ENCODE measurements at places on chromosomes 4 and X. TPM values are rescaled to one million over a fixed set of nuclear protein-coding genes. Genes with fewer than 3 reads are reported as not detected.

Gene NAP1L2
- total RNA-seq = 1.1 TPM

Gene IL21
- not detected for total RNA-seq

GRCh38 chr4:141090473-141090872 lies 42.8 kb downstream of the RNF150 start:
- no peak for DNase-seq

DNA sequence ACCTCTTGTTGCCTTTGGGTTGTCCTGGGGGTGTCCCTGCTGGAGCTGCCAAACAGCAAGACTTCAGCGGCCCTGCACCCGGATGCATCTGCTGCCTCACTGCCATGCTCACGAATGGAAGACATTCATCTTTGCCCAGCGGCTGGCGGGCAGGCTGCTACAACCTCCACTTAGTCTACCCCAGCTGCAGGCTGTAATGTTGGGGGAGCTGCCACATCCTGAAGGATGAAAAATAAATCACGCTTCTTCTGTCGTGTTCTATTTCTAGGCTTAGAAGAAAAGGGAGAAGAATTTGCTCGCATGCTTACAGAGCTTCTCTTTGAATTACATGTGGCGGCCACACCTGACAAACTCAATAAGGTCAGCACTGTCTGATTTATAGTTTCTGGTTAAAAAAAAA lies 61.4 kb downstream of the FAM114A1 start:
- no peak for DNase-seq

DNA sequence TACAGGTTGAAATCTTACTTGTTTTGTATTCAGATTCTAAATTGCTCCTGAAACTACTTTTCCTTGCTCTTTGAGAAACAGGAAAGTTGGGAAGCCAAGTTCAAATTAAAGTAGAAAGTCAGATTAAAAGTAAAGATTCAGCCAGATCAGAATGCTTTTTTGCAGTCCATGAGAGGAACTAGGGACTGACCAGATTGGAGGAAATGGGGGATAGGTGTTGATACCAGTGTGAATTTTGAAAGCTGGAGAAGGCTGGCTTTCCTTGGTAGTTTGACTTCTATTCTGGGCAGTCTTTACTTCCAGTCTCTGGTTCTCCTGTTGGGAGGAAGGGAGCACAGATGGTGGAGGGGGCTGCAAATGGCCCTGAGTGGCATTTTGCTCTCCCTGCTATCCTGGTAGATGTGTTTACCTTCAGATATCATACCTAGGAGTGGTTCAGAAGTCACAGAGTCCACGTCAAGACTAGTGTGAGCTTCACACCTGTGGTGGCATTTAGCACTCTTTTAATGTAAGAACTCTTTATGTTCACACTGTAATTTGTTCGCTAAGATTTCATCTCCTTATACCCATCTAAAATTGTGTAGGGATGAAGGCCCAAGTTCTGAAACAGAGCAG lies 68.8 kb downstream of the FNIP2 start:
- no peak for DNase-seq

- no peak for DNase-seq
Observed at GRCh38 chrX:135345107-135345589, 35.9 kb downstream of the ETDC start.

DNA sequence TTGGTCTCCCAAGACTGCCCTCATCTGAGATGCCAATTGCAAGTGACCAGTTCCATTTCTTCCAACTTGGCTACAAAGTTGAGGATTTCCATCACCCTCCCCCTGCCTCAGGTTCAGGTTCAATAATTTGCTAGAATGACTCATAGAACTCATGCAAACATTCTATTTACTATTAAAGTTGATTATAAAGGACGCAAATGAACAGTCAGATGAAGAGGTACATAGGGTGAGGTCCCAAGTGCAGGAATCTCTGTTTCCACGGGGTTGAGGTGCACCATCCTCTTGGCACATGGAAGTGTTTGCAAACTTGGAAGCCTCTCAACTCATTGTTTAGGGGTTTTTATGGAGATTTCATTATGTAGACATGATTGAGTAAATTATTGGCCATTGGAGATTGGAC lies 41.0 kb downstream of the FGFBP1 start:
- no peak for DNase-seq

- DNase-seq = no peak
Observed at GRCh38 chr4:73704314-73705055, 35.9 kb upstream of the CXCL8 start.

DNA sequence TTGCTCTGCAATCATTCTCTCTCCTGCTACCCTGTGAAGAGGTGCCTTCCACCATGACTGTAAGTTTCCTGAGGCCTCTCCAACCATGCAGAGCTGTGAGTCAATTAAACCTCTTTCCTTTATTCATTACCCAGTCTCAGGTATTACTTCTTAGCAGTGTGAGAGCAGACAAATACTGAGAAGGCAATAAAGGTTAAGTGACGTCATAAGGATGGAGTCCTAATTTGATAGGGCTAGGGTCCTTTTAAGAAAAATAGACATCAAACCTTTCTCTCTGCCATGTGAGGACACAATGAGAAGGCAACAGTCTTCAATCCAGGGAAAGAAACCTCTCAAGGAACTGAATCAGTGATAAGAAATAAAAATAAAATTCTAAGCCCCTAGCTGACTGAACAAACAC lies 1262.7 kb downstream of the FAM133A start:
- no peak for DNase-seq

DNA sequence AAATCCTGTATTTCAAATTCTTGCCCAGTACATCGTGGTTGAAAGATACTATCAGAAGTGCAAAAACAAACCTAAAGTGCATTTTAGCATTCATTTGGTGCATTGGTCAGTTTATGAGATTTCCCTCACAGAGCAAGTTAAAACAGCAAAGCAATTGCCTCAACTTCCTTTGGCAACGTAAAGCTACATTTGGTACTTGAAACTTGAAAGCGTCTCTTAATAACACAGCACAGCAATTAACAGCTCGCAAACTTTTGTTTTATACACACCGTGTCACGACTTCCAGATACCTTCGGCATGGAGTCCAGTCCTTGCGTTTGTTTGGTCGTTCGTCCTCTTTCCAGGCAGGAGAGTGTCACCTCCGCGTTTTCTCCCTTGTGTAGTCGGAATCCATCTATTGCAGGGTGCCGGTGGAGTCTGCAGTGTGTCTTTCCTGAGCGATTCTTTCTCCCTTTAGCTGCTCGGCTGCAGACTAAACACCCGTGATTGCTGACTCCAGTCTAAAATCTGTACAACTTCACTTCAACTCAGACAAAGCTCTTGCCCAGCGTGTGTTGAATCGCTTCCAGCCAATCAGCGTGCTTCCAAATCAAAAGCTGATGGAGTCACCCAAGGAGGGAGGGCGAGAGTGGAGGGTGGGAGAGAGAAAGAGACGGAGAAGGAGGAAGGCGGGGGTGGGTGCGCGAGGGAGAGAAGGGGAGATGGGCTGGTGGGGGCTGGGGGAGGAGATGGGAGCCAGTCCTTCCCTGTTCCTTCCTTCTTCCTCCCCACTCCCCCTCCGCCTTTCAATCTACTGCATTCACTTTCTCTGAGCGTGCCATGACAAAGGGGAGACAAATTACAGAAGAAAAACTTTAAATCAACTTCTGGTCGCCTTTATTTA lies at the start of gene PCDH18:
Gene PCDH18, minus strand, starts transcription at position 509 of the 883 bp plus-strand sequence. Its CDS starts 406 bp downstream, at position 103.
- peak; percentile 56 for DNase-seq

Measured in mesothelial cell of epicardium (in vitro differentiated cells).